ENCODE measurements at places on chromosomes 7 and 10.
A peak's percentile ranks its signal among the peaks of the same experiment; 100 is the strongest.

GRCh38 chr7:120567204-120567603 lies 290.7 kb downstream of the TSPAN12 start:
- DNase-seq = no peak

DNA sequence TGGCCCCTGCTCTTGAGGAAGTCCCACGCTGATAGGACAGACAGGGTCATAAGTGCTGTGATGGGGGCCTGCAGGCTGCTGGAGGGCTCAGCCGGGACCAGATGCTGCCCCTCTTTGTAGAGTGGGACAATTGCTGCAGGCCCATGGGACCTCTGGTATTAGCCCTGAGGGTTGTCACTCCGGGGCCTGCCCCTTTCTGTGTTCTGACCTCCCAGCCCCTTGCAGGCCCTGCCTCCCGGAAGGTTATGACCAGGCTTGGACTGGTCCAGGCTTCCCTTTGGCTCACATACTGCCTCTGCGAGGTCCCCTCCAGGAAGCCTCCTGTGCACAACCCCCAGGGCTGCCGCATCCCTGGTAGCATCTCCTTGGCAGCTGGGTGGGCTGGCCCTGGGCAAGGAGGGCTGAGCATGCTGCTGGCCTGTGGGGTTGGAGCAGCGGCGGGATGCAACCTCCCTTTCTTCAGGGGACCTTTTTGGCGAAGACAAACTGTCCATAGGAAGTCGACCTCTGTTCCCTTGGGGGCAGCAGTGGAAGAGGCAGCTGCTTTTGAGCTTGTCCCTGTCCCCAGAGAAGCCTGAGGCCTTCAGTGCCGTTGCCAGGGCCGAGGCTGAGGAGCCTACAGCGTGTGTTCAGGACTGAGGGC lies 8.8 kb downstream of the LIMK1 start:
- DNase-seq = no peak

DNA sequence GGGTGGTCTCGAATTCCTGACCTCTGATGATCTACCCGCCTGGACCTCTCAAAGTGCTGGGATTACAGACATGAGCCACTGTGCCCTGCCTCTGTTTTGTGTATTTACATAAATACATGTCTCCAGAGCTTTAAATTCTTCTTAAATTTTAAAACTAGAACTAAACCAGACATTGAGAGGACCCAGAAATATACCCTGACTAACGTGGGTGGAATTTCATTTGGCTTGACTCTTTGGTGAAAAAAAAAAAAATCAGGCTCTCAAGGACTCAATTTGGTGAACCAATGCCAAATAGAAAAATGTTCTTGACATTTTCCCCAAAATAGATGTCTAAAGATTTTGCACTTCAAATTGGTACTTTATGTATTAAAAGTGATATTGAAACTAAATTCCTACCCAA lies 16.6 kb upstream of the FAS start:
- no peak for DNase-seq

DNA sequence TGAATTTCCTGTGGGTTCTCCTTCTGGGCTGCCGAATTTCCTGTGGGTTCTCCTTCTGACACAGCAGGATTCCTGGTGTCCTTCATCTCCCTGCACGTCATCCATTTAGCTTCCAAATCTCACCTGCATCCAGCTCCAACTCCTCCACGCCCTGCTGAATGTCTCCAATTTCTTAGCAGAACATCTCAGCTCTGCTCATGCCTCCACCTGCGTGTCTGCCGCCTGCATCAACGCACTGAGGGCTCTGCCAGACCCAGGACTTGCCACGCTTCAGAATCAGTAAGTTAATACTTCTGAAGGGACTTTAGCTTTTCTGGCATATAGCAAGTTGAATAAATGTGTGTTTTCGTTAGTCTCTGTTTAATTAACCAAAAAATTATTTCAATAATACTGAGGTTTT lies 31.1 kb upstream of the VIPR2 start:
- DNase-seq = no peak

GRCh38 chr10:11871466-11871865 lies 48.3 kb downstream of the PROSER2 start:
- DNase-seq = no peak

GRCh38 chr10:3740157-3740871 lies 44.7 kb downstream of the KLF6 start:
- DNase-seq = no peak

GRCh38 chr10:65213170-65213569 lies 1692.0 kb downstream of the REEP3 start:
- no peak for DNase-seq

- DNase-seq = no peak
These were observed 4.8 kb upstream of the NT5C2 start for GRCh38 chr10:103197903-103198302.

GRCh38 chr10:122688293-122688989 lies 11.2 kb downstream of the C10orf120 start:
- DNase-seq = no peak

DNA sequence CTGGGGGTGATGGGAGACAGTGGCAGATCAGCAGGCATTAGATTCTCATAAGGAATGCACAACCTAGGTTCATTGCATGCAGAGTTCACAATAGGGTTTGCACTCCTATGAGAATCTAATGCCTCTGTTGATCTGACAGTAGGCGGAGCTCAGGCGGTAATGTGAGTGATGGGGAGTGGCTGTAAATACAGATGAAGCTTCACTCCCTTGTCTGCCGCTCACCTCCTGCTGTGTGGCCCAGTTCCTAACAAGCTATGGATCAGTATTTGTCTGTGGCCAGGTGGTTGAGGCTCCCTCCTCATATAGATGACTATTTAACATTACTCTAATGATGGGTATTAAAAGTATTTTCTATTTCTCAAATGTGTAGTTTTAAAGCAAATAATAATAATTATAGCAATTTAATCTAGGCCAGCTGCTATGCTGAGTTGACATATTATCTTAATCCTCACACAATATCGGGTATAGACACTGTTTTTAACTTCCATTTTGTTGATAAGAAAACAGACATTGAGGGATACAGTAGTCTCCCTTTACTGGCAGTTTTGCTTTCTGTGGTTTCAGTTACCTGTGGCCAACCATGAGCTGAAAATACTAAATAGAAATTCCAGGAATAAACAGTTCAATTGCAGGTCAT lies 39.9 kb downstream of the KIF20B start:
- no peak for DNase-seq

GRCh38 chr10:124050021-124051015 lies 43.1 kb downstream of the CHST15 start:
- DNase-seq = no peak

DNA sequence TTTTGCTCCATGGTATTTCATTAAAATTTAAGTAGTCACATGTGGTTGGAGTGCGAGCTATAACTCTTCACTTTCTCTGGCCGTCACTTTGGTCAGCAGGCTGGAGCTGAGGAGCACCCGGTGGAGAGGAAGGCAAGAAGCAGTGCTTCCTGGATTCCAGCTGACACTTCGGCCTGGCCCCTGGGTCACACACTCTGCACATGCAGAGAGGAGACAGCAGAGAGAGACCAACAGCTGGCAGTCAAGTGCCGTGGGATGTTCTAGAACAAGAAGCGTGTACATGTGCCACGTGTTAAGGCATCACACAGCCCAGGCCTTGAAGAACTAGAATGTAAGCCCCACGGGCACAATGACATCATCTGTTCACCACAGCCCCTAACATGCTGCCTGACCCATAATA lies 30.1 kb downstream of the PSAP start:
- no peak for DNase-seq

GRCh38 chr7:91915401-91916050 lies 25.1 kb upstream of the AKAP9 start:
- no peak for DNase-seq

GRCh38 chr7:75696263-75697037 lies 42.3 kb downstream of the HIP1 start:
- no peak for DNase-seq

GRCh38 chr7:32158751-32159745 lies 88.8 kb upstream of the PDE1C start:
- DNase-seq = no peak

DNA sequence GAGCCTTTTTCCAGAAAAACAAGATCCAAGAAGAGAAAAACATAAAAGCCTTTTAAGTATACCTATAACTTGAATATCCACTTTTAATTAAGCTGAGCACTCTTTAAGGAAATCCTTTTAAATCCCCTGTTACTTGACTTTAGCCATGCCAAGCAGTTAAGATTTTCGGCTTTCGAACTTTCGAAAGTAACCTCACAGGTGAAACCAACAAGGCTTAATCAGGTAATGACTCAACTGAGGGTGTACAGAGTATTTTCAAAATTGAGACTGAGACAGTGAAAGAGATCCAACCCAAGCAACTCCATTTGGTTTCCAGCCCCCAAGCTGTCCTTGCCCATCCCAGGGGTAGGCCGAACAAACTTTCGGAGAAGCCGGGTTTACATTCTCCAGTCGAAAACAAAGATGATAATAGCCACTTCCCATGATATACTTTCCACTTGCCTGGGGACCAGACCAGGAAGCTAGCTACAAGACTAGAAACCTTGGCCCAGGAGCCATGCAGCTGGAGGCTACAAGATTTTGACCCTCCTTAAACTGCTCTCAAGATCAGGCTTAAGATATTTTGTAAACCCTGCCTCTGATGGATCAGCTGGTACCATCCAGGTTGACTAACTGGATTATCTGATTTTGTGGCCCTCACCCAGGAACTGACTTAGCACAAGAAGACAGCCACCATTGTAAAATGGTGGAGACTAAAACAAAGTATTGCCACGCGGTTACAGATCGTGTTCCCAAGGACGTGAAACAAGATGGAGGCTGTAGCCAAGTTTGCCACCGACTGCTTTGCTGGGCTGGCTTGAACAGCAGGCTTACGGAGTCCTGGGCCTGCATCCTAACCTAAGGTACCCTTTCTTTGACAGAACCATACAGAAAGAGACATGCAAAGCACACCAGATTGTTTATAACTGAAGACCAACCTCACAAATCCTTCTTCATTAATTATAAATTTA lies 32.3 kb downstream of the C1GALT1 start:
- DNase-seq = no peak

DNA sequence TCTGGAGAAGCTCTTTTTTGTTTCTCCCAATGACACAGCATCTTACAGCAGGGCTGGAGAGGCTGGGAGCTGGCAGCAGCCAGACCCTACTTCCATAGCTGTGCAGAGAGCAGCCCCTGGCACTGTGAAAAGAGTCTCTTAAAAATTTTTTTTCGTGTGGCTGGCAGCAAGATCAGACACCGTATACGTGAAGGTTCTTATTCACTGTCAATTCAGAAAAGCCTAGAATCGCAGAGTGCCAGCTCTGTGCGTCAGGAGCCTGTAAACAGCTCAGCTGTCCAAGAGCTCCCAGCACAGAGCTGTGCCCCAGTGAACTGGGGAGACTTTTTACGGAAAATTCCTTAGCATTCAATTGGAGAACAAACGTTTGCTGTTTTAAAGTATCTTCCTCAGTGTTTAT lies 6.5 kb downstream of the BAG3 start:
- peak; percentile 18 for DNase-seq

DNA sequence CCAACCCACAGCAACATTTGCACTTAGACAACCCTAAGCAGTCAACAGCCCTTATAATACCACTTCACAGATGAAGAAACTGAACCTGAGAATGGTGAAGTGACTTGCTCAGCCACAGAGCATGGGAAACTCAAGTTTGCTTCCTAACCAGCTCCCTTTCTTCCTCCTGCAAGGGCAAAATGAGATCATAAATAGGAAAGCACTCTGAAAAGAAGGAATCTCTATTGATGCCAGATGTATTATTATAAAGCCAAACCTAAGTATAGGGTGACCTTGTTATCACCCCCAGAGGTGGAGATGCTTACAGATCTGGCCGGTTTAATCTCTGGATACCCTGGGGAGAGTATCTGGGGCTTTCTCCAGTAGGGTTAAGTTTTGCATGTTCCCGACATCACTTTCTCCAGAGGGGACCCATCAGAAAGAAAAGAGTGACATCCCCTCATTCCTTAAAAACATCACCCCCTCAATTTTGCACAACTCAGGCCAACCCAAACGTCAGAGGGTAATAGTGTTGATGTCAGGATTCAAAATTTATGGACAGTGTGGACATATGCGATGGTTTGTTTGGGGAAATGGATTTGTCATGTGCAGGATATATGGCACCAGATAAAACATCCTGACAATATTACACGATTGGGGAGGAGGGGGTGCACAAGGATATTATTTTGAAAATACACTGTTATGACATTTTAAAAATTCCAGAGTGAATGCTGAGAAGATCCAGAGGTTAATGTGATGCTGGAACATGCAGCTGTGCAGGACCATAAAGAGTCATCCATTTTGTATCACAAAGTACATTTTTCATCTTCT lies 24.0 kb upstream of the XPNPEP1 start:
- DNase-seq = no peak

DNA sequence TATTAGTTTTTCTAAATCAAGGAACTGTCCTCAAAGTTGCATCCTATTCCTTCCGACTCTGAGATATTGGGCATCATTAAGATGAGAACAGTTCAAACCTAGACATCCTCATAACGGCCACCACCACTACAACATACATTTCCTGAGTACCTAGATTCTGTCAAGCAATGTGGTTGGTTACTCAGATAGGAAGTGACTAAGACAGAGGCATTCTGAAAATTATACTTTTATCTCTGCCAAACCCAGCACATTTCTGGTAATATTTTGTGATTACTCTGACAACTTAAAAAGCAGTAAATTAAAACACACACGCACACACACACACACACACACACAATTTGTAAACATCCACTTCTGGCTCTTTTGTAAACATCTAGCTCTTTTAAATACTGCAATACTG lies 291.2 kb upstream of the MEOX2 start:
- DNase-seq = no peak

DNA sequence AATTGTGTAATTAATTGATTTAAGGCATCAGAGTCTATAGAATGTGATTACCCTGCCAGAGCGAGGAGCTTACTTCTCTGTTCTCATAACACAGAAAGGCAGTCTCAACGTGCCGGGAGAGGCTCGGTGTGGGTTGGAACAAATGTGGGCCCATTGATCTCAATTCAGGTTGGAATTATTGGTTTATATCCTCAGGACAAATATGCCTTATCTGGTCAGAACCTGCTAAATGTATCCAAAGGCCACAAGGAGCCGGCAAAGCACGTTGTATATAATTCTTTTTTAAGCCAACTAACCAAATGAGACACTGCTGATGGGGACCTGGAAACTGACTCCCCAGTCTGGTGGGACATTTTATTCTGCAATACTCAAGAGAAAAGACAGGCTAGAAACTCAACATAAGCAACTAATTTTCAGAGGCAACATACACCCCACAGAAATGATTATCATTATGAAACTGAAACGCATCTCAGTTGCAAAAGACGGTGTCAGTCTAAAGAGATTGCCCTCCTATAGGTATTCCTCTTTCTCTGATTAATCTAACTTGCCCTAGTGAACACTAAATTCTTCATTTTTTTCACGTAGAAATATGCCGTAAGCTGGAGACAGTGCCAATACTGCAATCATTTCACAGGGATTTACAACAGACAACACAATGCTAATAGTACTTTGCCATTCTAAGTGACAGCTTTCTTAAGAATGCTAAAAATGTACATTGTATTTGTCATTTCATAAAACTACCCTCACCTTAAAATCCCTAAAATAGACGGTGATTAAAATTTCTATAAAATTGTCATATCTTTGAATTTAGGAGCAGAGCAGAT lies 9.4 kb downstream of the EBF3 start:
- DNase-seq = no peak

DNA sequence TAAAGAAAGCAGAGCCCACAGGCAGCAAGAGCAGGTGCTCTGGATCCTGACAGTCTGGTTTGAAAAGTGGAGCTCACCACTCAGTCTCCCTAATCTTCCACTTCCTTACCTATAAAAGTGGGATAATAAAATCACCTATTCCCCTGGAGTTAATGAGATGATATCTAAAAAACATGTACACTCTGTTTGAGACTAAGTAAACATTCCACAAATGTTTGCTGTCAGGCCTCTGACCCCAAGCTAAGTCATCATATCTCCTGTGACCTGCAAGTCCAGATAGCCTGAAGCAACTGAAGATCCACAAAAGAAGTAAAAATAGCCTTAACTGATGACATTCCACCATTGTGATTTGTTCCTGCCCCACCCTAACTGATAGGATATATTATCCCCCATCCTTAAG lies 1324.5 kb downstream of the XPNPEP1 start:
- no peak for DNase-seq
